ENCODE measurements at places on chromosomes 13 and 19.

DNA sequence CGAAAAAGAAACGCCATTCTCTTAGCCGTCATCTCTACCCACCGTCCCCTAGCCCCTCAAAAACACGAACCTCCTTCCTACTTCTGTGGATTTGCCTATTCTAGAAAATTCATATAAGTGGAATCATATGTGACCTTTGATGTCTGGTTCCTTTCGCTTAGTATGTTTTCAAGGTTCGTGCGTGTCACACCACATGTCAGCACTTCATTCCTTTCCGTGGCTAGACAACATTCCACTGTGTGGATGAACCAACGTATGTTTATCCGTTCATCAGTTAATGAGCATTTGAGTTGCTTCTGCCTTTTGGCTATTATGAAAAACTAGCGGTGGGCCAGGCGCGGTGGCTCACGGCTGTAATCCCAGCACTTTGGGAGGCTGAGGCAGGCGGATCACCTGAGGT is 14.0 kb upstream of the PPP1R12C start:
- DNase-seq, result no peak

- DNase-seq, result no peak
These were observed 336.0 kb downstream of the MTUS2 start for GRCh38 chr13:29156136-29156535.

DNA sequence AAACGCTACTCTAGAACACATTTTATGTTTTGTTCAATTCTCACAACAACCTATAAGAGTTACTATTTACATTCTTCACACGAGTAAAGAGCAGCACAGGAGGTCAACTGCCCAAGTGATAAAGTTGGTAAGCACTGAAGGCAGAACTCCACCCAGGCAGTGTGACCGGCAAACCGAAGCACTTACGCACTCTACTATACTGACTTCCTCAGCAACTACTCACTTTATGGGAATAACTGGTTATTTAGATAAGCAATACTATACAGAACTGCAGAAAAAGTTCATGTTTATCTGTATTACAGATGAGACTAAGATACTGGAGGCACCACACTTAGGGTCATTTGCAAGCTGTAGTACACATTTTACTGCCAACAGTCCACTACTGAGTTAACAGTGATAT is 28.8 kb downstream of the FOXO1 start:
- no peak for DNase-seq

DNA sequence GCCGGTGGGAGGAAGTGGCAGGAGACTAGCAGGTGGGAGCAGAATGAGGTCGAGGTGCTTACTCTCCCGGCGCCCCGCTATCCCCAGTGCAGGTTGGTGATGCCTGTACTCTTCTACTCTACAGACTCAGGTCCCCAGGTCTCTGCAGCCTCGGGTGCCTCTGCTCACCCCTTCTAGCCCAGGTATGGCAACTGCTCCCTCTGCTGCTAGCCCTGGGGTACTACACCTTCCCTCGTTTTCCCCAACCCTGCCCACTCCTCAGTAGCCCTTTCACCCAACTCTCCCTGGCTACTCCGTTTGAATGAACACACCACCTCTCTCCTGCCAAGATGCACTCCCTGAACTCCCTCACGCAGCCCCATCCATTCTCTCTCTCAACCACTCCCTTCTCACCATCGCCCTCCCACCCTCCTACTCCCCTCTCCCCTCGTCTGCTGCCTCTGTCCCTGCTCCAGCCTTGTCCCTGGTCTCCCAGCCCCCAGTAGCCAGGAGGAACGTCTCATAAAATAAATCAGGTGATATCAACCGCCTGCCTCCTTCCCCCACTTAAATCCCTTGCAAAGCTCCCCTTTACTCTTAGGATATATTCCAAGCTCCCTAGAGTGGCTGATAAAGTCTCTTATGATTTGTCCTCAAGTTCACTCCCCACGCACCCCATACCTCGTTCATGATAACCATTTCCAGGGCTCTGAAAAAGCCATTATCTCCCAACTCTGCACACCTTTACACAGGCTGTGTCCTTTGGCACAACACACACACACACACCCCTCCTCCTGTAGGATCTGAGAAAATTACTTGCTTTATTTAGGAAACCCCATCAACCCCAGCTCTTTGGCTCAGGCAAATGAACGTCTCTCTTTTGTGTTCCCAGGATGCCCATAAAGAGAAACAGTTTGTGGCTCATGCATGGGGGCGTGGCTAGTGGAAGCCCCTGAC is 8.2 kb upstream of the MEIS3 start:
- DNase-seq, result peak; percentile 70

DNA sequence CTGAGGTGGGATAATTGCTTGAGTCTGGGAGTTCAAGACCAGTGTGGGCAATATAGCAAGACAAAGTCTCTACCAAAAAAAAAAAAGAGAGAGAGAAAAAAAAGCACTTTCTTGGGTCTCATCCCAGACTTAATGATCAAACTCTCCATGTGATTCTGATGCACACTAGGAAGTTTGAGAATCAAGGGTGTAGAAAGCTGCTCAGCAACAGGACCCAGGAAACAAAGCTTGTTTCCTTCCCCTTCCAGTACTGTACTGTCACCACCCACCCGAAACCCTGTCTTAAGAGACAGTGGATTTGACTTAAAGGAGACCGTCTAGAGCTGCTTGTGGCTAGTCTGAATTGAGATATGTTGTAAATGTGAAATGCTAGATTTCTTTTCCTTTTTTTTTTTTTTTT is 5.8 kb downstream of the MISP3 start:
- DNase-seq, result no peak

Measured in HAP-1 (cell line).